Activated naive CD8-positive, alpha-beta T cell treated with anti-CD3 and anti-CD28 coated beads, Interleukin-2, amount 10 ng/mL, durations not matched to agents 7 days and 5 days (primary cell): ENCODE measurements at places on chromosomes 2 and 18. TPM values are rescaled to one million over a fixed set of nuclear protein-coding genes. Genes with fewer than 3 reads are reported as not detected.

- peaks cover 3% of the 10 kb centered on the region for H3K27me3 ChIP-seq
- no peak for DNase-seq
- peaks cover 18% of the 10 kb centered on the region for H3K4me1 ChIP-seq
- no peak overlapping the region for H3K27ac ChIP-seq
- no peaks in the 10 kb centered on the region for H3K36me3 ChIP-seq
- no peak overlapping the region for H3K4me3 ChIP-seq
Measured at GRCh38 chr2:101360232-101360631, 27.1 kb downstream of the CREG2 start.

GRCh38 chr2:48120759-48121242 is 214.5 kb upstream of the FBXO11 start:
- no peak for DNase-seq
- H3K27me3 ChIP-seq: no peaks in the 10 kb centered on the region
- H3K4me1 ChIP-seq: peaks cover 2% of the 10 kb centered on the region
- H3K4me3 ChIP-seq: no peak overlapping the region

DNA sequence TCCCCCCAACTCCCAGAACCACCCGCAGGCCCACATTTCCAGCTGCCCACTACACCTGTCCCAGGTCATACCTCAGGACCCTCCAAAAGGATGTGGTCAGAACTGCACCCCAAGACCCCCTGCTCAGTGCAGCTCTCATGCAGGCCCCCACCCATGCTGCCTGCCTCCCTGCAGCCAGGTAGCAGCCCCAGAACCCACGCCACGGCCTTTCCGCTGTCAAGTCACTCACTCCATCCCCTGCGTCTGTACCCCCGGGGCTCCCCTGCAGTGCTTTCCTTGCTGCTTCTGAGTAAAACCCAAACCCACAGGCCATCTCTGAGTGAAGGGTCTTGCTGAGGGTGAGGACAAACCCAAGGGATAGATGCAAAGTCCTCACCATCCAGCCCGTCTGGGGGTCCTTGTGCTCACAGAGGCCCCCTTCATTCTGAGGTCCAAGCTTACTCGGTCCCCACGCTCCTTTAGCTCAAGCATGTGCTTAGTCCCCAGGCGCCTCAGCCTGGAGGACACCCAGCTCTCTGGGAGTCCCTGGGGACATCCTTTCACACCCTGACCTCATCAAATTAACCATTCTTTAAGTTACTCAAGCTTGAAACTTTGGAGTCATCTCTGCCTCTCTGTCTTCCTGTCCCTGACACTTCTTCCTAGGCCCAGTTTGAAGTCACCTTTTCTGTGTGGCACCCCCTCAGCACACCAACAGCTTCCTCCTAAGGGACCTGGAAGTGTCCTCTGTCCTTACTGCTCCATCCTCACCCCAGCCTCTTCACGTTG is 130.1 kb downstream of the SMAD7 start:
- H3K4me1 ChIP-seq: peaks cover 21% of the 10 kb centered on the region
- H3K4me3 ChIP-seq: no peak overlapping the region
- peak overlapping the region; percentile 19 for H3K27ac ChIP-seq
- peaks cover 12% of the 10 kb centered on the region for H3K36me3 ChIP-seq

- no peak for DNase-seq
- H3K36me3 ChIP-seq: no peaks in the 10 kb centered on the region
Measured at GRCh38 chr2:33024758-33025157, 78.0 kb downstream of the LTBP1 start.

The LRRC30 gene
- not detected for total RNA-seq

The AQP4 gene
- not detected for total RNA-seq

The TTR gene
- total RNA-seq: not detected

The TCF4 gene
- 1.4 TPM for total RNA-seq
